ENCODE measurements at places on chromosomes 6 and 20.

- DNase-seq = no peak
Measured at GRCh38 chr6:87907521-87907920, 140.1 kb upstream of the SPACA1 start.

DNA sequence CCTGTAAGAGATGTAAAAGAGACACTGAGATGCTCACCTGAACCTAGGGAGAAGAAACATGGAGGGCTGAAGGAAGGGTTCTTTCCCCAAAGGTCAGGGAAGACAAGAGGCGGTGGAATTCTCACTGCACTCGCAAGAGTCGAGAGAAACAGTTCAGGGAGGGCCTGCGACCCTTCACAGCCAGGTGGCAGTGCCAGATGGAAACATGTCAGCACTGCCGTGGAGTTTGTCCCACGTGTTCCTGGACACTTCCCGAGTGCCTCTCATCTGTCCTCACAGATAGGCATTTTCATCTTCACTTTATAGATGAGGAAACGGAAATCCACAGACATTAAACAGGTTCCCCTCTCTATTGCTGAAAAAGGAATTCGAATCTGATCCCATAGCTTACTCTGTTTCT lies 70.4 kb upstream of the SYNJ2 start:
- DNase-seq = no peak

DNA sequence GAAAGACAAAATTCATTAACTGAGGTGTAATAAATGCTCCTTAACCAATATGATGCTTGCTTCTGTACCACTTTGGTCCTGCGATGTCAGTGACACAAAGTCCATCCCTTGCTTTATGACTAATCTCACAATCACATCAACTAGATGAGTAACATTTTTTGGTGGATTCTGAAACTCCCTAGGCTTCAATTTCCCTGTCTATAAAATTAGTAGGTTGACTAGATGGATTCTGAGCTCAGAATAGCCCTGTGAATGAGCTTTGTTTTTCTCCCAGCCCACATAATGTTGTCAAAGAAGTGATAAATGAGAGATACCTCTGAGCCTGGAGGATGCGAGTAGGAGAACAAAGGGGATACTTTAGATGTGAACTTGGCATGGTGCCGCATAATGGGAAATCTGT lies 9.1 kb downstream of the TXLNB start:
- no peak for DNase-seq

- DNase-seq = no peak
Measured at GRCh38 chr6:73104921-73105320, 120.4 kb downstream of the KHDC1L start.

- DNase-seq = no peak
Measured at GRCh38 chr6:124869416-124869815, 92.8 kb upstream of the RNF217 start.

DNA sequence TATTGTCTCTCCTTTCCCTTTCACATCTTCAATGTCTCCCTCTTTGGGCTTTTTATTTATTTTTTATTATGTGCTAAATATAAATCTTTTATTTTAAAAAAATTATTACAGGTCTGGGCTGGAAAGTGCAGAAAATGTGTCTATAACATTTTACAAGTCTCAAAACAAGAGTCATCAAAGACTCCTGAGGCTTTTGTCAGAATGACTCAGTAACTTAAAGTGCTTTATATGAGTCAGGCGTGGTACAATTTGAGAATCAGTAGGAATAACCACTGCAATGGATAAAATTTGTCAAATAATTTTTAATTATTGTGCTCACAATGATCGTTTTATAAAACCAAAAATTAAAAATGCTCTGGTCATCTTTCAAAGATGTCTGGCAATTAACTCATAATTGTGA lies 193.9 kb downstream of the MMUT start:
- DNase-seq = no peak

DNA sequence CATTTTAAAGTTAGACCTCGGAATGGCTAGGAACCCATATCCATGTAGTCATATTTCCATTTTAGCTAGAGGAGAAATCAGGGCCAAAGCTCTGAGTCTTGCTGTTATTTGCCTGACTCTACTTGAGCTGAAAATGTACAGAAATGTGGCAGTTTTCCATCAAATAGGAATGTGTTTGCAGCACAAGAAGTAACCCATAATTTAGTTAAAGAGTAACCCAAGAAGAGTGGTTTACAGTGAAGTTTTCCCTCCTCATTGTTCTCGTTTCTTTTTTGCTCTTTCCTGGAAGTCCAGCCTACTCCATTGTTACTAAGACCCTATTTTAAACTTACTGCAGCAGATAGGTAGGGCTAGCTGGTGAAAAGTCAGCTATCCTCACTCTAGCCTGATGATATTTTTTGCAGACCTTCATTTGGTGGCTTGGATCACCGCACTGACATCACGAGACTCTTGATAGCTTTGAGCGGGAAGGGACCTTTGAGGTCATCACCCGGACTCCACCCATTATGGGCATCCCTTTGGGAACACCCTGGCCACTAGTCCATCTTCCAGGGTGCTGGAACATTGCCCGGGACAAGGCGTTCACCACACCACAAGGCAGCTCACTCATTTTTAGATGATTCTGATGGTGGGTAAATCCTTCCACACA lies 28.0 kb upstream of the ADGRF5 start:
- no peak for DNase-seq

GRCh38 chr6:145022199-145022796 lies 713.0 kb downstream of the EPM2A start:
- DNase-seq = no peak

- no peak for DNase-seq
Measured at GRCh38 chr20:51811042-51811355, 8.7 kb upstream of the SALL4 start.

GRCh38 chr20:24493181-24493580 lies 23.8 kb downstream of the SYNDIG1 start:
- DNase-seq = no peak

GRCh38 chr6:169912266-169913095 lies 161.1 kb downstream of the ERMARD start:
- no peak for DNase-seq

DNA sequence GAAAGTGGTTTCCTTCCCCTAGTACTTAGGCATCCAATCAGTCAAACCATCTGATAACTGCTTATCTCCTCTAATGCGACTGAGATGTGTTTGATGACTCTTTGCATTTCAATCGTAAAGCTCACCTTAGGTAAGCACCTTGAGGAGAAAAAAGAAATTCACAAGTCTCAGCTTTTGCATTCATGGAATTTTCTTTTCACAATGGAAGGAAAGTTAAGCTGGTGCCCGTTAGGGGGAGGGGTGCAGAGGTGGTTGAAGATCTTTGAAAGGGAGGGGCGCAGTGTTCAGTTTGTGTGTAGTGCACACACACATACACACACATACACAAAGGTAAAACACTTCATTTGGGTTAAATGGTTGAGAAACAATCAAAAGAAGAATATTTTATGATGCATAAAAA lies 87.1 kb upstream of the SALL4 start:
- no peak for DNase-seq

- no peak for DNase-seq
Measured at GRCh38 chr6:115891111-115891669, 169.5 kb downstream of the FRK start.

DNA sequence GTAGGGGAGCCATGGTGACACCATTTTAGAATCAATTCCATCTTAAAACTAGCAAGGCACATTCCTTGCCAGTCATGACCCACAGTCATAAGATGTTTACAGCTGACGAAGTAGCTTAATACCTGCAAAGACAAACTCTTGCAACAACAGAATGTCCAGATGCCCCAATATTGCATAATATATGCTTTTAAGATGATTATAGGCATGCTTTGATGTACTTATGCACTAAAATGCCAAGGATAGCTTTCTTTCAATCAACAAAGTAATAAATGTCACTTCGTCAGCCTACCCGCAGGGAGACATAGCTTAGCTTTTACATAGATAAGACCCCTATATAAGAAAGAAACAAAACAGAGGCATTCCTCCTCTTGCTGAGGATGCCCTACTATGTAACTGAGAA lies 26.7 kb downstream of the ACSS1 start:
- DNase-seq = no peak

Data from mesothelial cell of epicardium (in vitro differentiated cells).